Heart left ventricle (tissue), 16 donors: ENCODE measurements at places on chromosomes 16 and 17. TPM values are rescaled to one million over a fixed set of nuclear protein-coding genes. Genes with fewer than 3 reads are reported as not detected.
A peak's percentile ranks its signal among the peaks of the same experiment; 100 is the strongest.

DNA sequence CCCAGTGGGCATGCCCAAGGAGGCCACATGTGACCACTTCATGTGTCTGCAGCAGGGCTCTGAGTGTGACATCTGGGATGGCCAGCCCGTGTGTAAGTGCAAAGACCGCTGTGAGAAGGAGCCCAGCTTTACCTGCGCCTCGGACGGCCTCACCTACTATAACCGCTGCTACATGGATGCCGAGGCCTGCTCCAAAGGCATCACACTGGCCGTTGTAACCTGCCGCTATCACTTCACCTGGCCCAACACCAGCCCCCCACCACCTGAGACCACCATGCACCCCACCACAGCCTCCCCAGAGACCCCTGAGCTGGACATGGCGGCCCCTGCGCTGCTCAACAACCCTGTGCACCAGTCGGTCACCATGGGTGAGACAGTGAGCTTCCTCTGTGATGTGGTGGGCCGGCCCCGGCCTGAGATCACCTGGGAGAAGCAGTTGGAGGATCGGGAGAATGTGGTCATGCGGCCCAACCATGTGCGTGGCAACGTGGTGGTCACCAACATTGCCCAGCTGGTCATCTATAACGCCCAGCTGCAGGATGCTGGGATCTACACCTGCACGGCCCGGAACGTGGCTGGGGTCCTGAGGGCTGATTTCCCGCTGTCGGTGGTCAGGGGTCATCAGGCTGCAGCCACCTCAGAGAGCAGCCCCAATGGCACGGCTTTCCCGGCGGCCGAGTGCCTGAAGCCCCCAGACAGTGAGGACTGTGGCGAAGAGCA lies 4.4 kb downstream of the WFIKKN2 start:
- no peak overlapping the region for H3K27ac ChIP-seq
- DNase-seq: no peak
- H3K27me3 ChIP-seq: no peaks in the 10 kb centered on the region
- H3K4me1 ChIP-seq: peaks cover 17% of the 10 kb centered on the region

DNA sequence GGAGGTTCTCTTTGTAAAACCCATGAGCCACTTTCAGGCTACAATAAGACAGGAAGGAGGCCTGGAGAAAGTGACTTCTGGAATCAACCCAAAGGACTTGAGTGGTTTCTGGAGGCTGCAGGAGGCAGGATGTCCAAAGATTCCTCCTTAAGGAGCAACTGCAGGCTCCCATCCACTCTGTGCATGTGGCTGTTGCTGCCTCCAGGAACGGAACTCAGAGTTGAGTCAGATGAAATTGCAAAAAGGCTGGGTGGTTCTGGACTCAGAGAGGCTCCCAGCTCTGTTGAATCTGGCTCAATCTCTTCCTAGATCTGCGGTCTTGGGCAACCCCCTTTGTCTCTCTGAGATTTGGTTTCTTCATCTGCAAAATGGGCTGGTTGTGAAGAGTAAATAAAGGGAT lies 197.1 kb downstream of the SHISA9 start:
- peaks cover 11% of the 10 kb centered on the region for H3K27me3 ChIP-seq
- no peak for DNase-seq
- no peak overlapping the region for H3K27ac ChIP-seq
- H3K4me3 ChIP-seq: no peak overlapping the region
- H3K4me1 ChIP-seq: no peaks in the 10 kb centered on the region
- H3K36me3 ChIP-seq: no peaks in the 10 kb centered on the region

DNA sequence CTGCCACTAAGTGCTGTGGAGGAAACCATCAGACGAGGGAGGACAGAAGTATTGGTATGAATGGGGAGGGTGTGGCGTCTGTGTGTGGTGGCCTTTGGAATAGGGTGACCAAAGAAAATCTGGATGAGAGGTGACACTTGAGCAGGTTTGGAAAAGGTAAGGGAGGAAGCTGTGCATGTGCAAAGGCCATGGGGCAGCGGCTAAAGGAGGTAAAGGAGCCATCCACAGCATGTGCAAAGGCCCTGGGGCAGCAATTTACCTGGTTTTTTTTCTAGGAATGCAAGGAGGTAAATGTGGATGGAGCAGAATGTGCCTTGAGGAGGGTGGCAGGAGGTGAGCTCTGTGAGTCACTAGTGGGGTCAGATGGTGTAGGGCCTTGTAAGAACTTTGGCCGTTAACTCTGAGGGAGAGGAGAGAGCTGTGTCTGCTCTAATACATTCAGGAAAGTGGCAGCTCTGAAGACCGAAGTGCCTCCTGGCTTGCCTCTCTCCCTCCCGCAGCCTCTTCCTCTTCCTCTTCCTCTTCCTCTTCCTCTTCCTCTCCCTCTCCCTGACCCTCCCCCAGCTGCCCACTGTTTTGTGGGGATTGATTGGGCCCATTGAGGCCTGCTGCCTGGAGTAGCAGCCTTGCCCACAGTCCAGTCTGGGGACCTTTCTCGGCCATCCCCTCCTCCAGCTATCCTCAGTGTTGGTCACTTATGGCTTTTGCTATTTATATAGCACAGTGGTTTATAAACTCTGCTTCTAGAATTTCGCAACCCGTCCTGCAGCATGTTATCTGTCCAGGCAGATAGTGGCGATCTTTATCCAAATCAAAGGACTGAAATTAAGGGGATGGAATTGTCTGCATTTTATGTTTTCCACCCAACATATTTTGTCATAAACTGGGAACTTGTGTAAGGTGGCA lies 38.7 kb downstream of the CMIP start:
- no peak overlapping the region for H3K4me3 ChIP-seq
- no peaks in the 10 kb centered on the region for H3K27me3 ChIP-seq
- no peaks in the 10 kb centered on the region for H3K36me3 ChIP-seq
- DNase-seq: no peak
- H3K4me1 ChIP-seq: no peaks in the 10 kb centered on the region

DNA sequence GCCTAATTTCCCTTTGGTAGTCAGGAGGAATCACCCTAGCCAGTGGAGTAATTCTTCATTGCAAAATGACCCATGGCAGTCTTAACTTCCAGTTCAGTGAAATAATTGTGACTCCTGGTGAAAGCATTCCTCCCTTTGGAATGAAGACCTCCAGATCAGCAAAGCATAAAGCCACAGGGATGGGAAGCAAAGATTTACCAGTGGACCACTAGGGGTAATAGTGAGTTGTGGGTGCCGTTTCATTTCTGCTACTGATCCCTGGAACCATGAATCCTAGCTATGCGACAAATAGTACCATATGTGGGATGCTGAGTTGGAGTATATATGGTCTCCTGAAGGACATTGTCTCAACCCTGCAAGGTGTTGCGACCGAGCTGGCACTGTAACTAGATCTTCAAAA lies 13.7 kb downstream of the DYNLL2 start:
- H3K4me3 ChIP-seq: no peak overlapping the region
- no peaks in the 10 kb centered on the region for H3K4me1 ChIP-seq
- no peak for DNase-seq
- H3K27me3 ChIP-seq: no peaks in the 10 kb centered on the region
- H3K27ac ChIP-seq: no peak overlapping the region
- H3K36me3 ChIP-seq: peaks cover 23% of the 10 kb centered on the region

GRCh38 chr16:77780378-77780837 lies 8.0 kb upstream of the VAT1L start:
- H3K27me3 ChIP-seq: no peaks in the 10 kb centered on the region
- no peaks in the 10 kb centered on the region for H3K36me3 ChIP-seq
- no peak for DNase-seq
- H3K4me3 ChIP-seq: no peak overlapping the region

DNA sequence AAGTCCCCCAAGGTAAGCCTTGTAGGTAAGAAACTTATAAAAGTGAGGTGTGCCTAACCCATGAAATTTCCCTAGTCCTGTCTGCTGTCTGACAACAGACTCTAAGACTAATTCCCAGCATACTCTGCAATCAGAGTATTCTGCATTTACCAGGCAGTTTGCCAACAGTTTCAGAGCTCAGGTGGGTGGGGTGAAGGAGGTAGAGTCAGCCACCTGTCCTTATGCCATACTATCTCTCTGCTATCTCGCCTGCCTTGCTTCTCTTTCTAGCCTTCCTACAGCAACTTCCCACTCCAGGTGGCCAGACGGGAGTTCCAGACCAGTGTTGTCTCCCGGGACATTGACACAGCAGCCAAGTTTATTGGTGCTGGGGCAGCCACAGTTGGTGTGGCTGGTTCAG lies 2.3 kb downstream of the ATP5MC1 start:
- H3K4me3 ChIP-seq: no peak overlapping the region
- H3K4me1 ChIP-seq: peaks cover 21% of the 10 kb centered on the region
- no peak overlapping the region for H3K27ac ChIP-seq
- no peak for DNase-seq
- H3K36me3 ChIP-seq: peaks cover 45% of the 10 kb centered on the region

DNA sequence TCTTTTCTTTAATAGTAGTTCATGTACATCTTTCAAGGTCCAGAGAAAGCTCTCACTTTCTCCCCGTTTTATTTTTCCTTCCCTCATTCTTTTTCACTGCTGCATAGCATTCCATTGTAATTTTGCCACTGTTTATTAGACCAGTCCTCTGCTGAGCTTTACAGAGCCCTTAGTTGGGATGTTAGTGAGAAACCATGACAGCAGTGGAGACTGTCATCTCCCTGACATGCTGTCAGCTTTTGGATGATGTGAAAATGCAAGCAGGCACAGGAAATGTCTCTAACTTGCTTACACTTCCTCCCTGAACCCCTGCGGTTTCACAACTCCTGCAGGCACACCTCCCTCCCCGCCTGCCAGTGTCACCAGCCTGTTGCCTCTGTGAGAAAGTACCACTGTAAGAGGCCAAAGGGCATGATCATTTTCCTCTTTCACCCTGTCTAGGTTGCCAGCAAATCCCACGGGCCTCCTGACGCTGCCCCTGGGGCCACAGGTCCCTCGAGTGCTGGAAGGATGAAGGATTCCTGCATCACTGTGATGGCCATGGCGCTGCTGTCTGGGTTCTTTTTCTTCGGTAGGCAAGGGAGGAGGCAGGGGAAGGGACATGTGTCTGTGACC lies at the start of gene ITGAL:
TSS of gene ITGAL (plus strand) at position 415 of the 615 bp plus-strand sequence. CDS start at position 511, 96 bp downstream.
- H3K4me1 ChIP-seq: no peaks in the 10 kb centered on the region
- H3K4me3 ChIP-seq: no peak within 1 kb of the TSS
- H3K36me3 ChIP-seq: no peaks in the 10 kb centered on the region
- no peak within 1 kb of the TSS for H3K27ac ChIP-seq
- H3K27me3 ChIP-seq: peaks cover 6% of the 10 kb centered on the region

DNA sequence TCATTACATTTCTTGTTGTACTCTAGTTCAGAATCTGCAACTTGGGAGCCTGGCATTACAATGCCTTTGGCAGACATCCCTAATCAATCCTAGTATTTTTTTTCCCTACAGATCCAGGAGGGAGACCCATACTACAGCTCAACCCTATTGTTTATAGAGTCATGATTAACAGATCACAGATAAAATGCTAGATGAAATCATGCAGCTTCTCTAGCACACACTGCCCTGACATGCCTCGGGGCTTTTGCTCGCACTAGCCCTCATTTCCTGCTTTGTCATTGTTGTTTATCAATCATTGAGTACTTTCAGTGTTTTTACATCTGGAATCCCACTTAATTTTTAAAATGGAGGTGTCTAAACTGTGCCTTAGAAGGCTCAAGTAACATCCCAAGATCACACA lies 412.5 kb downstream of the CA10 start:
- H3K27ac ChIP-seq: no peak overlapping the region
- DNase-seq: no peak
- no peaks in the 10 kb centered on the region for H3K36me3 ChIP-seq
- no peaks in the 10 kb centered on the region for H3K27me3 ChIP-seq
- no peaks in the 10 kb centered on the region for H3K4me1 ChIP-seq
- H3K4me3 ChIP-seq: no peak overlapping the region

- peaks cover 20% of the 10 kb centered on the region for H3K36me3 ChIP-seq
- no peak overlapping the region for H3K27ac ChIP-seq
- no peak for DNase-seq
- H3K4me3 ChIP-seq: no peak overlapping the region
- no peaks in the 10 kb centered on the region for H3K27me3 ChIP-seq
- no peaks in the 10 kb centered on the region for H3K4me1 ChIP-seq
These were observed 34.0 kb upstream of the NAGLU start for GRCh38 chr17:42502091-42502490.

DNA sequence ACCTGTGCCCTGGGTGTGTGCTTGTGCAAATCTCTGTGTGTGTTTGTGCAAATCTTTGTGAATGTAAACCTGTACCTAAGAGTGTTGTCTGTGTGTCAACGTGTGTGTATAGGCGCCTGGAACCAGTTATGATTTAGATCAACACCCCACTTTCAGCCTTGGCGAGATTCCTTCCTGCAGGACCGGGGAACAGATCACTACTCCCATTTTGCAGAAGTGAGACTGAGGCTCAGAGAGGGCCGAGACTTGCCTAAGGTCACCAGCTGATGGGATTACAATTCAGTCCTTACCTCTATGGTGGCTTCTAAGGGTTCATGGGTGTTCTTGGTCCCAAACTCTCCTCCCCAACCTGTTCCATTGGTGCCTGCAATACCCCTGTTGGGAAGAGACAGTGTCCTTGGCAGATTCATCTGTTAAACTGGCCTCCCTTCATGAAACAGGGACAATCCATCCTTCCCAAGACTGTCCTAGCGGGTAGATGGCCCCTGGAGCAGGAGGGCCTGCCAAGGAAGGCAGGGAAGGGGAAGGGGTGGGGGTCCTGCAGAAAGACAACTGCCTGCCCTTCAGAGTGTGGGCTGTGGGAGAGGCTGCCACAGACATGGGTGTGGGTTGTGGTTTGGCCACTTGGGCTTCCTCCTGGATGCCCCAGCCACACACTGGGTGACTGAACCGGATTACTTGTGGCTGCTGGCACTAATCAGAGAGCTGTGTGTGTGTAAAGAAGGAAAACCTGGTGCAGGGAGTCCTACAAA lies 6.9 kb upstream of the MAPK7 start:
- DNase-seq: no peak
- H3K4me3 ChIP-seq: no peak overlapping the region
- no peak overlapping the region for H3K27ac ChIP-seq

- H3K27me3 ChIP-seq: peaks cover 30% of the 10 kb centered on the region
- DNase-seq: no peak
- no peaks in the 10 kb centered on the region for H3K4me1 ChIP-seq
- H3K27ac ChIP-seq: no peak overlapping the region
- no peaks in the 10 kb centered on the region for H3K36me3 ChIP-seq
These were observed 9.5 kb downstream of the TBX21 start for GRCh38 chr17:47742319-47743181.

DNA sequence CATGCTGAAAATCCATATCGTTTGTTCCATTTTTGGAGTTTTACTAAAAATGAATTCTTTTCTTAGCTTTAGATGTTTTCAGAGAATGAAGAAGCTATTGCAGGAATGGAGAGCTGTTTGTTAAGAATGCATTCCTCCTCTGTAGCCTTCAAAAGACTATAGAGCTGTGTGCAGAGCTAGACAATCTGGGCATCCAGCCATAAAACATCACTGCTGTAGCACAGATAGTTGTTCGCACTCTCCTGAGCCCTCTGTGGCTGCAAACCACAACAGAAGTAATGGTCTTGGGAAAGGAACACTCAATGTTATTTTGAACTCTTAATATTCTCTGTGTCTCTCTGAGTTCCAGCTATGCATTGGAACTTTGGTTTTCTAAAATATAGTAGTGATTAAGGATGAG lies 4.9 kb downstream of the TNRC6C start:
- H3K36me3 ChIP-seq: no peaks in the 10 kb centered on the region
- H3K4me3 ChIP-seq: peak overlapping the region; percentile 19
- H3K27me3 ChIP-seq: no peaks in the 10 kb centered on the region
- peaks cover 28% of the 10 kb centered on the region for H3K4me1 ChIP-seq
- H3K27ac ChIP-seq: peak overlapping the region; percentile 6

The STX4 gene
- 73.8 TPM for polyA plus RNA-seq

The CACNG4 gene
- not detected for polyA plus RNA-seq

The CMTM2 gene
- polyA plus RNA-seq: not detected

The ZCCHC14 gene
- 10.5 TPM for polyA plus RNA-seq

The SRCIN1 gene
- 0.19 TPM for polyA plus RNA-seq

The SDR42E2 gene
- not detected for polyA plus RNA-seq

The SPN gene
- 1.3 TPM for polyA plus RNA-seq

The TNP2 gene
- not detected for polyA plus RNA-seq

The NECAB2 gene
- polyA plus RNA-seq: 1.2 TPM

The CCL17 gene
- 0.26 TPM for polyA plus RNA-seq

The PYCARD gene
- 3.9 TPM for polyA plus RNA-seq

The TSPOAP1 gene
- polyA plus RNA-seq: 1.6 TPM

The PAGR1 gene
- polyA plus RNA-seq: 32.9 TPM
